ENCODE measurements at places on chromosomes 7 and 10.

DNA sequence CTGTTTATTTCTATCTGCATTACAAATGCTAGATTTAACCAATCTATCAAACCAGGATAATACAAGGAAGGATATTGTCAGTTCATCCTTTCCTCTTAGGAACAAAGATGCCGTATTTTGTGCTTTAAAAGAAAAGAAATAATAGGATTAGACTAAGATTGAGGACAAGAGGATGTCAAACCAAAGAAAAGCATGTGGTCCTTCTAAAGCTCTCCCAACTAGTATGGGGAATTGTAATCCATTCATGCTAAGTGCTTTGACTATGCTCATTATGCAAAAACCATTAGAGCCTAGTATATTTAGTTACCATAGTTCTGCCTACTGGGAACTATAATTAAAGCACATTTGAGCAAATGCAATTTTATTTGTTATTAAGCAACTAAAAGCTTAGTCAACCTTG, 280.2 kb downstream of the GRM8 start:
- no peak for DNase-seq

DNA sequence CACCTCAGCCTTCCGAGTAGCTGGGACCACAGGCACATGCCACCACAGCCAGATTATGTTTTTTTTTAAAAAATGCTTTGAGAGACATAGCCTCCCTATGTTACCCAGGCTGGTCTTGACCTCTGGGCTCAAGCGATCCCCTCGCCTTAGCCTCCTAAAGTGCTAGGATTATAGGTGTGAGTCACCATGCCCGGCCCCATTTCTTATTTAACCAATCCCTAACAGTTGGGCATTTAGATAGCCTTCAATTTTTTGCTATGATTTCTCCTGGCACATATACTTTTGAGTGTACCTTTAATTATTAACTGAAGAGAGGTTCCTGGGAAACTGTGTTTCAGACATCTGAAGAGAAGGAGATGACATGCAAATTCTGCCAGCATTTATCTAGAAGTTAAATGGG, 22.6 kb upstream of the AUTS2 start:
- DNase-seq: no peak

DNA sequence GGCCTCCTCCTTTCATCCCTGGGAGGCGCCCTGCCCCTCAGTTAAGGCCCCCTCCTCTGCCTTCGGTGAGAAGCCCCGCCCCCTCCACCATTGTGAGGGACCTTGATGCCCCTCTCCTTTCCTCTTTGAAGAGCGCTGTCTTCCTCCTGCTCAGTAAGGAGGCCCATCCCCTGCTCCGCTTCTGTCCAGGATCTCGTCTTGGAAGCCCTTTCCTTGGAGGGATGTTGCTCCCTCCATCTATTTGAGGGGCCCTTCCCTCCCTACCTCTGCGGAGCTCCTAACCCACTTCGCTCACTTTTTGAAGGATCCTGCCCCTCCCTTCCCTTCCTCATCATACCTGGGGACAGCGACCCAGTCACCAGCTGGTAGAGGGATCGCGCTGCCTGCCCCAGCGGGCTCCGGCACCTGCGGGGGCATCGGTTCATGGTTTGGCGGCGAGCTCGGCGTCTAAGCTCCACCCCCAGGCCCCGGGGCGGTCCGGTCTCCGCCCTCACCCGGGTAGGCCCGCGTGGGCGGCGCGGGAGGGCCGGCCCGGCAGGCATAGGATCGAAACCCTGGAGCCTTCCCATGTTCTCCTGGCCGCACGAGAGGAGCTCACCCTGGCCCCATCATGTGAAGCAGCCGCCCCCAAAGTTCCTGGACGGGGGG, 4.1 kb downstream of the KCNIP2 start:
- peak; percentile 54 for DNase-seq

GRCh38 chr7:12107841-12108254, 103.2 kb upstream of the TMEM106B start:
- DNase-seq: no peak

GRCh38 chr10:10958041-10958440, 59.6 kb upstream of the CELF2 start:
- no peak for DNase-seq

- DNase-seq: no peak
Observed at GRCh38 chr7:43482679-43483252, 100.1 kb upstream of the STK17A start.

- DNase-seq: no peak
Observed at GRCh38 chr7:77426052-77426404, 9.9 kb upstream of the GSAP start.

- no peak for DNase-seq
Observed at GRCh38 chr7:138325434-138325833, 134.6 kb upstream of the TRIM24 start.

DNA sequence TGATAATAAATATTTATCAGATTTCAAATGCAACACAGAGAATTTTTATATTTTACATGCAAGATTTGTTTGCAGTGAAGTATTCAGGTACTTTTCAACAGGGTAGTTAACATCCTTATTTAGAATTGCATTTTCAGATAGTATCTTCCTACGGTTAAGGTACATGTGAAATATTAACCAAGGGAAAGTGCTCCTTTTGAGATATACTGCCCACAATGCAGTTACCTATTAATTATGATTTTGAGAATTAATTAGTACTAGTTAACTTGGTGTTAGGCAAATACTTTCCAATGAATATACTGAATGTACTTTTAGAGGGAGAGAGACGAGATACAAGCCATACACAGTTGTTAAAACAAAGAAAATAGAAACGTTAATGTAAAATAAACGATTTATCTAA, 206.2 kb upstream of the YAE1 start:
- no peak for DNase-seq

DNA sequence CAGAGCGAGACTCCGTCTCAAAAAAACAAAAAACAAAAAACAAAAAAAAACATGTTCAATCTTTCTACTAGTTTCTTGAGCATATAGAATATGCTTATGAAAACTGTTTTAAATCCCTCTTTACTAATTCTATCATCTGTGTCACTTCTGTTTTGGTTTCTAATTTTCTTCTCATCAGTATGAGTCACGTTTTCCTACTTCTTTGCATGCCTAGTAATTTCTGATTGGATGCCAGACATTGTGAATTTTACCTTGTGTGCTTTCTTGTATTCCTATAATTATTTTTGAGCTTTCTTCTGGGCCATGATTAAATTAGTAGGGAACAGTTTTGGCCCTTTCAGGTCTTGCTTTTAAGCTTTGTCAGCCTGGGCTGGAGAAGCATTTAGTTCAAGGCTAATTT, 9.9 kb downstream of the MICU1 start:
- no peak for DNase-seq
